ENCODE measurements at places on chromosomes 6 and 20. TPM values are rescaled to one million over a fixed set of nuclear protein-coding genes. Genes with fewer than 3 reads are reported as not detected.

GRCh38 chr6:108052706-108053105 lies 21.8 kb downstream of the OSTM1 start:
- no peaks in the 10 kb centered on the region for H3K27me3 ChIP-seq
- H3K36me3 ChIP-seq: peaks cover 7% of the 10 kb centered on the region
- DNase-seq: no peak
- no peak overlapping the region for H3K27ac ChIP-seq
- no peak overlapping the region for H3K4me3 ChIP-seq

DNA sequence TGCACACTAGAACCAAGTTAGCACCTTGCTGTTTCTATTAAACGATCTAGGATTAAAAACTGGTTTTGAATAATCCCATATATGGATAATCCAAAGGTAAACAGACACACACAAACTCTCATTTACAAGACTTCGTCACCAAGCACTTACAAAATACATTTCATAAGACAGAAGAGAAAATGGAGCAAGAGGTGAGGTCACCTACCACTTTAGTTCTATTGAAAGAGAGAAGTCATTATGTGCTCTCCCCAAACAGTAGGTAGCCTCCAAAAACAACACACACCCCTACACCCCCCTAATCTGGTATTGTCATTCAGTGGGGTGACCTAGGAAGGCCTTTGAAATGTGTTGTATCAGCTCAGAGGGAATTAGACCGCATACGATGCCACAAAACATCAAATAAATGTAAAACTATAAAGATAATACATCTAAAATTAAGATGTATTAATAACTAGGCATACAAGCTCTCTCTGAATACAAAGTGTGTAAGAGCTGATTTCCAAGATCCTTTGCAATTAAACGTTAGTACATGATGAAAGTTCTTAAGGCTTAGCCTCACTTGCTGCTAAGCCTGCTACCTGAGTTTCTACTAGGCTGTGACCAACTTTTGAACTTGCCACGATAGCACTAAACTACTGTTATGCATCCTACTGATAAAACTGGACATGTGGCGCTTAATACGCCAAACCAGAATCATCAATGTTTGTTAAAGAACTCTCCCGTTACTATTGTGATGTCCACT lies 1.6 kb downstream of the SRPK1 start:
- H3K27me3 ChIP-seq: no peaks in the 10 kb centered on the region
- H3K36me3 ChIP-seq: peaks cover 1% of the 10 kb centered on the region
- peaks cover 39% of the 10 kb centered on the region for H3K4me1 ChIP-seq
- no peak for DNase-seq
- peak overlapping the region; percentile 99 for H3K4me3 ChIP-seq

DNA sequence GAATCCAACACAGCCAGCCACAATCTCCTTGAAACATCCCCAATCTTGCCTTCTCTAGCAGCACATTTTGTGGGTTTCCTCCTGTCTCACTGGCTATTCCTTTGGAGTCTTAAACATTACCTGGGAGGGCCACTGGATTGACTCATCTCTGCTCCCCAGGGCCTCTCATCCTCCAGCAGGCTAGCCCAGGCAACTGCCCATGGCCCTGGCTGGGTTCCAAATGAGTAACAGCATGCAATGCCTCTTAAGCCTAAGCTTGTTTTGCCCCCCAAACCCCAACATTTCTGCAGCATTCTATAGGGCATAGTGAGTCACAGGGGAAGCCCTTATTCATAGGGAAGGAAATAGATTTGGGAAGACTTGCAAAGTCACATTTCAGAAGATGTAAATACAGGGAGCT lies 204.9 kb downstream of the FOXA2 start:
- H3K4me3 ChIP-seq: no peak overlapping the region
- H3K27me3 ChIP-seq: peaks cover 38% of the 10 kb centered on the region

DNA sequence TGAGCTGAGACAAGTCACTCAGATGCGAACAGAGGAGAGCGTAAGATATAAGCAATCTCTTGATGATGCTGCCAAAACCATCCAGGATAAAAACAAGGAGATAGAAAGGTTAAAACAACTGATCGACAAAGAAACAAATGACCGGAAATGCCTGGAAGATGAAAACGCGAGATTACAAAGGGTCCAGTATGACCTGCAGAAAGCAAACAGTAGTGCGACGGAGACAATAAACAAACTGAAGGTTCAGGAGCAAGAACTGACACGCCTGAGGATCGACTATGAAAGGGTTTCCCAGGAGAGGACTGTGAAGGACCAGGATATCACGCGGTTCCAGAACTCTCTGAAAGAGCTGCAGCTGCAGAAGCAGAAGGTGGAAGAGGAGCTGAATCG lies 9.5 kb upstream of the SNRNP48 start:
- no peaks in the 10 kb centered on the region for H3K4me1 ChIP-seq
- H3K27me3 ChIP-seq: no peaks in the 10 kb centered on the region
- no peak for DNase-seq
- H3K27ac ChIP-seq: no peak overlapping the region
- no peak overlapping the region for H3K4me3 ChIP-seq

- no peaks in the 10 kb centered on the region for H3K36me3 ChIP-seq
- no peak for DNase-seq
- H3K27me3 ChIP-seq: no peaks in the 10 kb centered on the region
- H3K4me3 ChIP-seq: no peak overlapping the region
- no peaks in the 10 kb centered on the region for H3K4me1 ChIP-seq
Measured at GRCh38 chr6:114941078-114941477, 598.3 kb upstream of the HS3ST5 start.

The WFDC12 gene
- not detected for total RNA-seq

The RSPH4A gene
- 0.78 TPM for total RNA-seq

Measured in mesothelial cell of epicardium (in vitro differentiated cells).